Lower leg skin (tissue), 4 donors: ENCODE measurements at places on chromosomes 4 and X.

DNA sequence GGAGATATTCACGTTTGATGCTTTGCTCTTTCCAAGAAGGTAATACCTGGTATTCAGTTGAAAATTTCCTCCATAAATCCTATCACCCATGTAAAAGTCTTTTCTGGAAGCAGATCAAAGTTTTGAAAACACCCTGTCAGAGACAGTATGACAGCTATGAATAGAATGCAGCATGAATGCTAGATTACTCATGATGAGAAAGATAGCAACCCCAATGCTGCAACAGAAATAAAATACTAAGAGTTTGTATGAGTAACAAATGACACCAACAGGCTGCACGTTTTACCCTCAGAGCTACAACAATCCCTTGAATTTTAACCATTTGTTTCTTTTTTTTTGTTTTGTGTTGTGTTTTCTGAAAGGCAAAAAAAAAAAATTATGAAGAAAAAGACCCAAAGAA is 108.6 kb downstream of the ARHGAP6 start:
- no peak for DNase-seq

DNA sequence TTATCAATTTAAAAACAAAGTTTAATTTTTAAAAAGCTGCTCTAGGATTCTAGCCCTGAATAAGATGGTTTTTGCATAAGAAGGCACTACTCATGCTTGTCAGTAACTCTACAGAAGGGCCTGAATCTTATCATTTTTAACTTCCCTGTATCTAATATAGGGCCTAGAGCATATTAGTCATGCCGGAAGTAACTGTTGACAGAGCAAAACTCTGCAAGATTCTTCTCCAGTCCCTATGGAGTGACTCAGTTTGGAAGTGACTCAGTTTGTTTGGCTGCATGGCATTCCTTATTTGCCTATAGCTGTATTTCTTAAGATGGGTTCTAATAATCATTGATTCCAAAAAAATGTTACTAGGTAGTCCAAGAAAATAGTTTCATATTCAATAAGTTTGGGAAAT is 431.8 kb upstream of the HTR2C start:
- no peak for DNase-seq

DNA sequence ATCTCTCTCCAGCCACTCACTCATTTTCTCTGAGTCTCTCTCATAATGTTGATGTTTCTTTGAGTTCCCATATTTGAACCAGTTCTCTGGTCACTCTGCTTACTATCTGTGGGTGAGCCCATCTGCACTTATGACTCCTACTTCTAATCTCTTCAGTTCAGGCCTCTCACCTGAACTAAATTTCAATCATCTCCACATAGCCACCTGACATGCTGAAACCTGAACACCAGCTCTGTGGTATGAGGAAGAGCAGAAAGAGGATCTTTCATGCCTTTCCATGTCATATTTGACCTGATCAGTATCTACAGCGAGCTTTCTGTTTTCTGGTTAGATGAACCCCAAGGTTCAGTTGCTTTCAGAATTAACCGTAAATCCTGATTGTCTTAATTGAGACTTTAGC is 122.2 kb upstream of the ESX1 start:
- DNase-seq: no peak

DNA sequence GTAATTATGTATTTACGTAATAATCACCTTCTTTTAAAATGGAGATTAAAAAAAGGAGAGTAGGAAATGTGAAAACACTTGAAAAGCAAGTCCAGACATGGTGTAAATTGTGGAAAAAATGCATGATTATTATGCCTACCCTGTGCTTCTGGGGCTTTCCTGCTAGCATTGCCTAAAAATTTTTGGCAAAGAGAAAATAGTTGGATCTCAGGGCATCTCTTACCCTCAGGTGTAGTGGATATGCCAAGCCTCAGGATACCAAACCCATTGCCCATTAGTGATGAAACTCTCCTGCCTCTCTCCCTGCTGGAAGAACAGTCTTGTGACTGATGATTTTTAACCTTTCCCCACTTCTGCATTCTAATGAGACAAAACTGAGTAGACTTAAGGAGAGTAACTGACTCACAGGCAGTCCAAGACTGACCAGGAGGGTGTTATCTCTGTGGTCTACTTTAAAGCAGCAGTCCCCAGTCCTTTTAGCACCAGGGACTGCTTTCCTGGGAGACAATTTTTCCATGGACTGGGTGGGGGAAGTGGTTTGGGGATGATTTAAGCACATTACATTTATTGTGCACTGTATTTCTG is 174.6 kb downstream of the ZNF330 start:
- no peak for DNase-seq

DNA sequence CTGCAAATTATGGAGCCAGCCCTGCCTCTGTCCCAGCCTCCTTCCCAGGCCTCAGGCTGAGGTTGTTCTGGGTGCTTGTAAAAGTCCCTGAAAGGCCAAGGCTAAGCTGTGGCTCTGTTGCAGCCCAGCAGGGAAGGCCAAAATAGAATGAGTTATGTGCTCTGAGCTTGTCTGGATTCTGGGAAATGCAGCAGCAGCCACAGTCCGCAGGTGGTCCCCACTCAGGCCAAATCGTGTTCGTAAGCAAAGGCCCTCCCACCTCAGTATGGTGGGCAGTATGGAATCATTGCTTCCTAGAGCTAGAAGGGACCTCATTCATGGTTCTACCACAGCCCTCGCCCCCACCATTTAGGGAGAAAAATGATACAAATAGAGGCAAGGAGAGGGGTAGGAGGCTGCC is 4.7 kb upstream of the TCEAL1 start:
- peak; percentile 82 for DNase-seq

- peak; percentile 51 for DNase-seq
Measured at GRCh38 chr4:123616951-123617461, 220.4 kb downstream of the SPRY1 start.

- DNase-seq: no peak
Measured at GRCh38 chr4:182924497-182924896, 7.3 kb upstream of the DCTD start.
